ENCODE measurements at places on chromosomes 7 and 10. TPM values are rescaled to one million over a fixed set of nuclear protein-coding genes. Genes with fewer than 3 reads are reported as not detected.

The ERVW-1 gene
- not detected for total RNA-seq

The PTF1A gene
- not detected for total RNA-seq

The UBN2 gene
- total RNA-seq = 6.4 TPM

The ACTL6B gene
- not detected for total RNA-seq

The SEC61A2 gene
- total RNA-seq = 6.7 TPM

The FRMPD2 gene
- total RNA-seq = not detected

The KIN gene
- 4.9 TPM for total RNA-seq

The TMEM270 gene
- total RNA-seq = not detected

The PSTK gene
- 4.5 TPM for total RNA-seq

The SLC29A3 gene
- 0.66 TPM for total RNA-seq

The HGF gene
- total RNA-seq = 792 TPM

The SKIDA1 gene
- total RNA-seq = 0.66 TPM

The FIGNL1 gene
- 11.1 TPM for total RNA-seq

The MYOZ1 gene
- total RNA-seq = 0.06 TPM

The GPC2 gene
- total RNA-seq = 0.99 TPM

The TMEM130 gene
- 0.25 TPM for total RNA-seq

The DPP6 gene
- not detected for total RNA-seq

The ZNF138 gene
- total RNA-seq = 3.2 TPM

The FAM237B gene
- not detected for total RNA-seq

The ELN gene
- 55.2 TPM for total RNA-seq

The AKR1D1 gene
- not detected for total RNA-seq

The DNAJC1 gene
- total RNA-seq = 47.6 TPM

The ASL gene
- total RNA-seq = 47.0 TPM

The KIAA1549 gene
- 0.26 TPM for total RNA-seq

The SLC16A9 gene
- total RNA-seq = 4.9 TPM

The ANKRD2 gene
- total RNA-seq = 0.50 TPM

The KCNK18 gene
- total RNA-seq = not detected

The PDIA4 gene
- total RNA-seq = 304 TPM

The NPC1L1 gene
- not detected for total RNA-seq

The ELAPOR2 gene
- 3.3 TPM for total RNA-seq

The FAM25C gene
- not detected for total RNA-seq

The OGDHL gene
- total RNA-seq = 0.26 TPM
